NCI-H2171 treated with DMSO at 0.1 percent for 48 hours (cell line): ENCODE measurements at places on chromosomes 7 and 10.

- DNase-seq, result no peak
Observed at GRCh38 chr7:25408012-25408687, 179.9 kb upstream of the NPVF start.

- no peak for DNase-seq
Observed at GRCh38 chr10:102580230-102580629, 64.0 kb upstream of the TRIM8 start.

- DNase-seq, result no peak
Observed at GRCh38 chr7:92723205-92723604, 113.2 kb downstream of the CDK6 start.

DNA sequence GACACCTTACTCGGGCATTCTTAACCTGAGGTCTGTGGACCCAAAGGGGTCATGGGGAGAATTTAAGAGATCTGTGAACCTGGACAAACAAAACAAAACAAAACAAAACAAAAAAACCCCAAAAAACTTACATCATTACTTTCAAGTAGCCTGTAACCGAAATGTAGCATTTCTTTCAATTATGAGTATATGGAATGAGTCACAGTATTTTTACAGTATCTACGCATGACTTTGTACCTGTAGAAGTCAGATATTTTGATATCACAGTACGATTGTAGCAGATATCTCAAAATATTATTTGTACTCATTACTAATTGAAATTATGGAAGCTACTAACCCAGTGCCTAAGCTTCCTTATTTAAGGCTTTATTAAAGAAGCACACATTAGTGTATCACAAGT, 210.2 kb downstream of the JAZF1 start:
- no peak for DNase-seq

GRCh38 chr7:70266186-70266585, 667.9 kb downstream of the AUTS2 start:
- DNase-seq, result no peak

DNA sequence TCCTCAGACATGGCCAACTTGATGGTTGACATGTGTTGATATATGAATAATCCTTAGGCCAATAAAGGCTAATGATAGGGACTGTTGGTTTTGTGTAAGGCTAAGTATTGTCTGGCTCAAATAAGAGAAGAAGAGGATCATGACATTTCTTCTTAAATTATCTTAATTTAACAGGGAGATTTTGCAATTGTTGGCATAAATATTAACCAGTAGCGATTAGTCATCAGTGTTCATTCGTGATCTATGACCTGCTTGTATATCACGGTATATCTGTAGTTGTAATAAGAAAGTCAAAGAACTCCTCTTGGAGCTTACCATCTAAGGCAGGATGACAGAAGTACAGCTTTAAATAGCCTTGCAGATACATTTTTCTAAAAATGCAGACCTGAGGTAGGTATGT, 196.4 kb downstream of the CREB5 start:
- no peak for DNase-seq

- peak; percentile 17 for DNase-seq
Observed at GRCh38 chr7:103702454-103702853, 256.4 kb upstream of the SLC26A5 start.

DNA sequence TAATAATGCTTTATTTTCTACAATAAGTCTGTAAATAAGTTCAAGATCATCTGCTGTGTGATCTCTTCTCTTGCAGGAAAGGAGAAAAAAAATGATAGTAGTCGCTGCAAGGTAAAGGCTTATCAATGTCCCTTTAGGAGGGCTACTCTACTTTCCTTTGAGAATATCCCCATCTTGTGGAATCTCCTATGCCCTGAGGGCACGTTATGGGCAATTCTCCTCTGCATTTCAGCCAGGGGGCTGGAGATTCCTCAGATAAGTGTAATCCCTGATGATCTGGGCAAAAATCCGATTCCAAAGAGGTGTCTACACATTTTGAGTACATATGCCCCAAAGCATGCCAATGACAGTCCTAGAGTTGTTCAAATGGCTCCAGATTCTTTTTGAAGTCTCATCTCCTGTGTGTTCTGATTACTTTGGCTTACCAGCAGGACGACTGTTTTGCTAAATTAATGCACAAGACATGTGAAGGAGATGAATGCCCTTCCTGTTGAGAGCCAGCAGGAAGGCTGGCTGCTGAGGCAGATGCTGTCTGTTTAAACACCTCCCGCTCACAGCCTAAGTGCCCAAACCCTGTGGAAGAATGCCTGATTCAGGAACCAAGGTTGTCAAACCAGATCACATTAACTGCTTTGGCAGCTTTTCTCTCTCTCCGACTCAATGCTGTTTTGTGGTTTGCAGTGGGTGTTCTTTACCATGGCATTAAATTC, 171.2 kb upstream of the COL1A2 start:
- DNase-seq, result peak; percentile 21

GRCh38 chr10:121787169-121787568, 140.7 kb downstream of the ATE1 start:
- no peak for DNase-seq

GRCh38 chr7:142153400-142153799, 41.9 kb downstream of the MGAM2 start:
- DNase-seq, result no peak

GRCh38 chr7:50657341-50657873, 92.2 kb upstream of the DDC start:
- DNase-seq, result no peak

- no peak for DNase-seq
Observed at GRCh38 chr7:17033245-17033644, 151.5 kb upstream of the AGR3 start.

DNA sequence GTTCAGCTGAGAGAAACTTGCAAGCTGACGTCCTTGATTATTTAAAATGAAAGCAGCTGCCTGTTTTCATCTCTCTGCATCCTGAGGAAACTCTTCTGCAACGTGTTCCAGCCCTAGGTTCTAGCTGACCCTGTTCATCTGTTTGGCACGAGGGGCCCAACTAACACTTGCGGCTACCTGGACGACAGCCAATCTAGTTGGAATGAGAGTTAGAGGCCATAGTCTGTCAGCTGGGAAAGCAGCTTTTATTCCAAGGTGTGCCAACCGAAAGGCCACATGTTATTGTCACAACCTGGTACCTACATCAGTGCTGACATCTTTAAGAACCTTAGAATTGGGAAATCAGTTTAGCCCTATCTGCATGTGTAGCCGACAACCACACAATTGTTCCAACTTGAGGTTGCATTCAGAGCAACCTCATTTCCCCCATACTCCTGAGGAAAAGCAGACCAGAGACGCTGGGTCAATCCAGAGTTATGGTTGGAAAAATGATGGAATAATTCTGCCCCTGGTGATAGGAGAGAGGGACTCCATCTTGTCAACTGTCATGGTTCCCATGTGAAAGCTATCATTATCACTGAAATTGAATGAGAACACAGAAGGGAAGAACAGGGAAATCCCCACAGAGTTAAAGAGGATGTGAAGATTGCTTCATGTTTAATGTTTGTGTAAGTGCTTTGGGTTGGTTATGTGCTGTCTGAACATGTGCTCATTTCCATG, 121.6 kb downstream of the EGFR start:
- DNase-seq, result no peak

DNA sequence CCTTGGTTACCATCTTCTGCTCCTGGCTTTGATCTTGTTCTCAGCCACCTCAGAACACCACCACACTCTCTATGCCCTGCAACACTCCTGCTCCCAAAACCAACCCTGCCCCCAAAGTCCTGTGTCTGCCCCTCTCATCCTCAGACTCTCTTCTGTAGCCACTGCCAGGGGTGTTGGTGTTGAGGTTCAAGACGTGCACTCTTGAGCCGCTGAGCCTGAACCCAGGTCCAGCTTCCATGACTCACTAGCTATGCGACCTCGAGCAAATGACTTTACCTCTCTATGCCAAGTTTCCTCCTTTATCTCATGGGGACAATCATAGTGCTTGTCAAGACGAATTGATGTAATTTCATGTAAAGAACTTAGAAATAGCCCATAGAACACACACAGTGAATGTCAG, 840 bp upstream of the ATP6V0A4 start:
- no peak for DNase-seq

DNA sequence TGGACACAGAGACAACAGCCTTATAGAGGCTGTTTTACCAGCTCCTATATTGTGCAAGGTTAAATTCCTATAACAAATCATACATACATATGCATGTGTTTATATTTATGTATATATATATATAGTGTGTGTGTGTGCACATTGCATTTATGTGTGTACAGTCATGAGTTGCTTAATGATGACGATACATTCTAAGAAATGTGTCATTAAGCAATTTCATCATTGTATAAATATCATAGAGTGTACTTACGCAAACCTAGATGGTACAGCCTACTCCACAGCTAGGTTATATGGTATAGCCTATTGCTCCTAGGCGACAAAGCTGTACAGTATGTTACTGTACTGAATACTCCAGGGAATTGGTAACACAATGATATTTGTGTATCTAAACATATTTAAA, 30.1 kb upstream of the TNKS2 start:
- DNase-seq, result no peak

GRCh38 chr7:148395990-148396716, 194.4 kb upstream of the C7orf33 start:
- no peak for DNase-seq

GRCh38 chr10:17206210-17206709, 4.8 kb upstream of the TRDMT1 start:
- DNase-seq, result no peak

DNA sequence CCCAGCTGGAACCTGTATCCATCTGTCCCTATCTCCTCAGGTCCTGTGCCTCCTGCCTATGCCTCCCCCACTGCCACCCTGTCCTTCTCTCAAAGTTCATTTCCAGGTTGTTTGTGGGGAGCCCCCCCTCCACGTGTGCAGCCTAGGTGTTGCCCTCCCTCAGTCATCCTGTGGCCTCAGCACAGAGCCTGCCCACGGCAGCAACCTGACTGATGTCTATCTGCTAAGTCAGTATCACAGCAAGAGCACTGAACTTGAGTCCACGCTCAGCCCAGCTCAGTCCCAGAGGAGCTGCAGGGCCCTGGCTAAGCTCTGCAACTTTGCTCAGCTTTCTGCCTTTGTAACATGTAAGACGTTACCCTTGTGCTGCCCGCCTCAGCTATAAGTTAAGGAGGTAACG, 28.7 kb downstream of the FAM53B start:
- no peak for DNase-seq

- no peak for DNase-seq
Observed at GRCh38 chr7:110454713-110455112, 636.2 kb upstream of the LRRN3 start.

DNA sequence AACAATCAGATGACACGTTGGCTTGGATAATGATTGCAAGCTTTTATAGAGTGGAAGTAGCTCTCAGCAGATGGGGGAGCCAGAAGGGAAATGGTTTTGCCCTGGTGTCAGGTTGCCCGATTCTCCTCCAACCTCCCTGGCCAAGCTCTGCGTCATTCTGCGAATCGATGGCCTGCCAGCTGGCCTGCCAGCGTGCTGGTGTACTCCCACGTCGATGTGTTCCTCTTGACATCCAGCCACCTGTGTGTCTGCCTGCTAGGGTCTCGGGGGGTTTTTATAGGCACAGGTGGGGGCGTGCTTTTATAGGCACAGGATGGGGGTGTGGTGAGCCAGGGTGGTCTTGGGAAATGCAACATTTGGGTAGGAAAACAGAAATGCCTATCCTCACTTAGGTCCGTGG, 4.6 kb downstream of the NET1 start:
- DNase-seq, result peak; percentile 95

- DNase-seq, result no peak
Observed at GRCh38 chr7:68787566-68787965, 810.7 kb upstream of the AUTS2 start.

GRCh38 chr7:133698127-133698526, 429.0 kb upstream of the LRGUK start:
- no peak for DNase-seq

DNA sequence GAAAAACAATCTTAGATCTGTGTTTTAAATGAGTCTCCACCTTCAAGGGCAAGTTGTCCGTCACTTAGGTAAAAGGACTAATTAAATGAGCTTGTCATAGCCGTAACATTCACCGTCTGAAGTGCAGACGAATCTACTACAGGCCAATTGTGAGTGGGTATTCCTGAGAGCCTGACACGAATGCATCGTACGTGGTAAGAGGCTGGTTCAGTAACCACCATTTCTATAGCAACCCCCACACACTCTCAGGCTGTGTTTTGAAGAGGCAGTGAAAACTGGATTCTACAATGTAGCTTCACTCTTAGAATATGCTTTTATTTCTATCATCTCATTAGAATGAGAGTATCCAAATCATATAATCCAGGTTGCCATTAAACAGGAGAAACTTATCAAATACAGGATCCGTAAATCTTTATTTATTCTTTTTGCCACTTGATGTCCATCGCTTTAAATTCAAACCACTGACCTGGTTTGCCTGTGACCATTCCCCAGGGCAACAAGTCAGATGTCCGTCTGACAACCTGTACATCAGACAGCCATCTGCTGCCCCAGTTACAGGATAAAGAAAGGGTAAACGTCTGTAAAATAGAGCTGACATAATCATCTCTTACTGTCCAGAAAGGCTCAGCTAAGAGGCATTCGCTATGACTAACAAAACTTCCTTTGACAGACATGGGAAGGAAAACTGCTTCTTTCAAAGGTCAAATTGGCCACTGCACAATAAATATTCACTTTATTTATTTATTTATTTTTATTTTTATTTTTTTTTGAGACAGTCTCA, 70.3 kb upstream of the NMT2 start:
- DNase-seq, result no peak

- DNase-seq, result no peak
Observed at GRCh38 chr7:30406664-30407425, 71.7 kb downstream of the NOD1 start.

DNA sequence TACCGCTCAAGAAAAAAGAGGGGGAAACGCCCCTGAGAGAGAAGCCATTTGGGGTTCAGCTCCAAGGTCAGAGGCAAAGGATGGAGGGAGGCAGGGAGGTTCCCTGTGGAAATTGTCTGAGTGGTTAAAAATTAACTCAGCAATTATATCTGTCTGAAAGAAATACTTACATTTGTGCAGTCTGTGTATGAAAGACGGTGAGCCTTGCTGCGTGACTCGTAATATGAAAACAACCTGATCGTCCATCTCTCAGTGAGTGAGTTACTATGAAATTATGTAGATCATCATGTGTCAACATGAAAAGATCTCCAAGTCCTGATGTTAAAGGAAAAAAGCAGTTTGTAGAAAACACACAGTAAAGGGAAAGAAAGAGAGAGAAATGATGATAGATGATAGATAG, 67.2 kb upstream of the FAM204A start:
- DNase-seq, result no peak

DNA sequence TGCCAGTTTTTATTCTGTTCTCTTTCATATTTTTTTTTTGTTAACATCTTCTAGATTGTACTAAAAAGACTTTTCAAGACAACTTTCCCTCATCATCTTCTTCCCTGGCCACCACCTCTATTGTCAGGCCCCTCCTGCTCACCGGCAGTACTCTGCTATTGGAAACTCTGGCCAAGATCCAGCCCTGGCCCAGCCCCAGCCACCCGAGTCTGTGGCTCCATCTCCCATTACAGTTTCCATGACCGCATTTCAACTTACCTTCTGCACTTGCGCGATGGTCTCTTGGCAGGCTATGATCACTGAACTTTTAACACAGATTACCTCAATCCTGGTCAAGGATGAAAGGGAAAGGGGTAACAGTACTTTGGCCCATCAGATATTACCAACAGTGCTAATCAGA, 137.7 kb upstream of the POM121L12 start:
- no peak for DNase-seq
